ENCODE measurements at places on chromosomes 6 and 20.

- DNase-seq: no peak
Measured at GRCh38 chr20:41007481-41007880, 21.1 kb upstream of the TOP1 start.

GRCh38 chr20:36607586-36608387, 2.2 kb downstream of the RAB5IF start:
- DNase-seq: no peak

DNA sequence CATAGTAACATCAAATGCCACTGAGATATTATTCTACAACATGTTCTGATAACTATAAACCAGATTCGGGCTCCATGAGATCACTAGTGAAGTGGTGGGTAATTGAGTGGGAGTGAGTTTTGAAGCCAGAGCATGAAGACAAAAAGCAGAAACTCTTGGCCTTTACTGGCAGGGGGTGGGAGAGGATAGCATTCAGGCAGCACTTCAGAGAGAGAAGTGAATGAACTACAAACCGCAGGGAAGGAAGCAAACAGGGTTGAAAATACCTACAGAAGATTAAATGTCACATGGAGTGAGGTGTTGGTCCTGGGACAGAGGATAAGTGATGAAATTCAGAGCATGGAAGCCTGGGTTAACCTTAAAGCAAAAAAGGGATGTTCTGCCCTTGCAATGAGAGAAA, 250.0 kb downstream of the EPM2A start:
- DNase-seq: no peak

- DNase-seq: no peak
Measured at GRCh38 chr6:135195041-135195440, 13.9 kb downstream of the MYB start.

DNA sequence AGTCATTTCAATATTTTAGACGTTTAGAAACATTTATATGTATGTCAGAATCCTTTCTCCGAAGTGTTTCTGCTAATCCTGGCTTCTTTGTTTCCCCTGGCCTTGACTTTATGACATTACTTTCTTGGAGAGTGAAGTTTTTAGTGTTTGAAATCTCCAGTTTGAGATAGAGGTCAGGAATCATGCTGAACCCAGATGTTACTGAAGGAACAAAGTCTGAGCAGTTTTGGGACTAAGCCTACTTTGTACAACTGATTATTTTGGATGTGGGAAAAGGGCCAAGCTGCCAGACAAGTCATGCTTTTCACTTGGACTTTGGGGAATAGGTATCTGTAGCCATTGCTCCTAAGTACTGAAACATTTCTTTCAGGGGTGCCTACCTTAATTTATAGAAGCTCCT, 2.3 kb downstream of the RNF144B start:
- DNase-seq: no peak

- DNase-seq: no peak
Measured at GRCh38 chr6:15506066-15506465, 156.8 kb downstream of the DTNBP1 start.

- no peak for DNase-seq
Measured at GRCh38 chr6:72746276-72746675, 124.4 kb downstream of the KCNQ5 start.

DNA sequence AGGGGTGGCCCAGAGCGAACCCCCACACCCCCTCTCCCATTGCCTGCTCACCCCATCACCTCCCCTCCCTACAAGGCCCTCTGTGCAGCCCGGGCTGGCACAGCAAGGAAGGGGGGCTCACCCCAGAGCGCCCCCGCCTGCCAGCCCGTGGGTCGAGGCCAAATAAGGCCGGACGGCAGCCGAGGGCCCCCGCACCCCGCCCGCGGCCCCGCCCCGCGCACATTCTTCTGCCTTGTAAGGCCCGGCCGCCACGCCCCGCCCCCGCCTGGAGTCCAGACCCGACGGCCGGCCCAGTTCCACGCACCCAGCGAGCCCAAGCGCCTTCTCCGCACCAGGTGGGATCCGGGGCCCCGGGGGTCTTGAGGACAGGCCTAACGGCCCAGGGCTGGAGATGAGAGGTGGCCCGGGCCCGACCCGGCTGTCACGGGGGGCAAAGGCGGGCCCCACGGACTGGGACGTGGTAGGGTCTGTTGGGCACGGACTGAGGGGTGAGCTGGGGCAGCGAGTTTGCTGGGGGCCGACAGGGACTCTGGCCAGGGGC, at the start of gene MYL9:
MYL9 (plus strand) TSS at position 293 of the 541 bp plus-strand sequence. CDS start 3,366 bp downstream, outside the sequence.
- no peak for DNase-seq

DNA sequence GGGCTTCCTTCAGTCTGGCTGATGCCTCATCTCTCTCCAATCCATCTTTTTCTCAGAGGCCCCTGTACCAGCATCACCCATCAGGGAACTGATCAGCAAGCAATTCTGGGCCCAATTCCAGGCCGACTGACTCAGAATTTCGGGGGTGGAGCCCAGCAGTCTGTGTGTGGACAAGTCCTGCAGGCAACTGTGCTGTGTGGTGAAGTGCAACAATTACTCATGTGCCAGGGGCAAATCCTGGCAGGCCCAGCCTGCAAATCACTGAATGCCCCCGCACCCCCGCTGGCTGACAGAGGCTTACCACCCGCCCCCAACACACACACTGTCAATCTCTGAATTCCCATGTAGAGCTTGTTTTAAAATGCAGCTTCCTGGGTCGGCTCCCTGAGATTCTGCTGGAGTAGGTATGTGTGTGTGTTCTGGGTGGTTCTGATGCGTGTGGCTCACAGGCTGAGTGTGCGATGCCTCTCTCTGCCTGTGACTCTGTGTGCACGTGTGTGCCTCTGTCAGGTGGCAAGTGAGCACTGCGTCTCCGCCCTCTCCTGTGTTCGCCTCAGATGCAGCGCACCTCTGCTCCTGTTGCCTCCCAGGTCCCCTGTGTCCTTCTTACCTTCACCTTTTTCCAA, 45.4 kb downstream of the SSR1 start:
- DNase-seq: no peak

GRCh38 chr6:52310932-52311331, 26.4 kb upstream of the MCM3 start:
- DNase-seq: no peak

DNA sequence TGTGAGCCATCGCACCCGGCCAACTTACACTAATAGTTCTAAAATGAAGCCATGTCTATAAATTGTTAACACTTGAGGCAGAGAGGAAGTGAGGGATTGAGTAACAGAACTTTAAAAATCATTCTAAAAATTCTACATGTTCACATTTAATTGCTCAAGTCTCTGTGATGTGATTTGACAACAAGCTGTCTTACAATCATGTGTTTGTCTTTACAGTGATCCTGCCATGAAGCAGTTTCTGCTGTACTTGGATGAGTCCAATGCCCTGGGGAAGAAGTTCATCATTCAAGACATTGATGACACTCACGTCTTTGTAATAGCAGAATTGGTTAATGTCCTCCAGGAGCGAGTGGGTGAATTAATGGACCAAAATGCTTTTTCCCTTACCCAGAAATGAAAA, 23.6 kb downstream of the GTF2H5 start:
- no peak for DNase-seq

DNA sequence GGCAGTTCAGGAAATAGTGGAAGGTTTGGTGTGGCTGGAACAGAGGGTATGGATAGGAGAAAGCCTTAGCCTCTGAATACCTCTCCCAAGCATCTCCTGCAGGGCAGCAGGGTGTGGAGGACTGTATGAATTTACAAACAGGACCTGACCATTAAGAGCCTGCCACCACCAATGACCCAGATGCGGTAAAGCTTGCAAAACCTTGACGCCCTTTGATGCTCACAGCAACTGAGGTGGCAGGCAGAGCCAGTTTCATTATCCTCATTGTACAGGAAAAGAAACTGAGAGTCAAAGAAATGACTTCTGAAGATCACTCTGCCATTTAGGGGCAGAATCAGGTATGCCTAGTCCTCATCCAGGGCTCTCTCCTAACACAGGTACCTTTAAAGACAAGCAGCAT, 2.4 kb downstream of the HM13 start:
- DNase-seq: no peak

DNA sequence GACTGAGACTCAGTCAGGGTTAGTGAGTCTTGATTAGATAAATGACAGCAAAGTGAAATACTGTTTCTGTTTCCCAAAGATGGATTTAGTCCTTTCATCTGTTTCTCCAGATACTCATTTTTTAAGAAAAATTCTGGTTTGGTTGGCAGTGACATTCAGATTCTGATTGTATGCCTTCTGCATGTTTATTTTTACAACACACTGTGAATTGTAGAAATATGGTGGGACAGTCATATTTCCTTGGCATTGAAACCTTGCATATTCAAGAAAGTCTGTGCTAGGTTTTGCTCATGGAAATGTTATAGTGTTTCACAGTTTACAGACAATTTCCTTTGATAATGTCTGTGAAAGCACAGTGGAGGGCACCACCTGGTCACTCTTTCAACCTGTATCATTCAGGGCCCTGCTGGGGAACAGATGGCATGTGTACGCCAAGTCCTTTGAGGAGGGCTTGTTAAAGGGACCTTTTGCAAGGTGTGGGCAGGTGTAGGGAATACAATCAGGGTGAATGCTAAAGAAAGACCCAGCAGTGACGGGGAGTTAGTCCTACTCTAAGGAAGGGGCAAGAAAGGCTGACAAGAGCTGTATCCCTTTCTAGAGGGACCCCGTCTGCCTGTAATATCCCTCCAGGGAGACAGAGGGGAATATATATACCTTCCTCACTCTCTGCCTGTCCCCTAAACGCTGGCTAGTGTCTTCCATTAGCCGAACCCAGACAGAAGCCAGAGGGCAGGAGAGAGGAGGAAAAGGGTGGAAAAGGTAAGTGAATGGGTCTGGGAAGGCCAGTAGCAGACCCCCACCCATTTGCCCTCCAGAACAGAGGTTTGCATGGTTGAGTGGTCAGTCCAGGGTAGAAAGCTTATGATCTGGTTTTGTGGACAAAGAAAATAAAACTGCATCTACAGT, 10.2 kb downstream of the PLCB4 start:
- DNase-seq: no peak

DNA sequence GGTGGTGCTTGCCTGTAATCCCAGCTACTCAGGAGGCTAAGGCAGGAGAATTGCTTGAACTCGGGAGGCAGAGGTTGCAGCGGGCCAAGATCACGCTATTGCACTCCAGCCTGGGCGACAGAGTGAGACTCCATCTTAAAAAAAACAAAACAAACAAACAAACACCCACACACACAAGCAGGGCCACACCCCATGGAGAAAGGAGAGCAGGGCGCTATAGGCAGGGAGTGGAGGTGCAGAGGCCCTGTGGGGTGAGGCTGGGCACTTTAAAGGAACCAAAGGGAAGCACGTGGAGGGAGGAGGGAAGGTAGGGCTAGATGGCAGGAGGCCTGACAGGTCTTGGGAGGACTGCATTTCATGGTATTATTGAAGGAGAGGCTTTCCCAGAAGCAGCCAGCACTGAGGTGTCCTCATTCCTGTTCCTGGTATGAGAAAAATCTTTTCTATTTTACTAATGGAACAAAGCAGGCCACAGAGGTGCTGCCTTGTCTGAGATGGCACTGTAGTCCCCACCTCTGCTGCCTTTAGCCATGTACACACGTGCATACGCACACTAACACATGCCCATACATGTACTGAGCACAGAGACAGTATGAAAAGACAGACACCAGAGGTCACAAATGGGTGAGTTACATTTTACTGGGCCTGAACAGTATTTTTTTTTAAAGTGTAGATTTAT, 44.0 kb downstream of the BCAS4 start:
- no peak for DNase-seq

DNA sequence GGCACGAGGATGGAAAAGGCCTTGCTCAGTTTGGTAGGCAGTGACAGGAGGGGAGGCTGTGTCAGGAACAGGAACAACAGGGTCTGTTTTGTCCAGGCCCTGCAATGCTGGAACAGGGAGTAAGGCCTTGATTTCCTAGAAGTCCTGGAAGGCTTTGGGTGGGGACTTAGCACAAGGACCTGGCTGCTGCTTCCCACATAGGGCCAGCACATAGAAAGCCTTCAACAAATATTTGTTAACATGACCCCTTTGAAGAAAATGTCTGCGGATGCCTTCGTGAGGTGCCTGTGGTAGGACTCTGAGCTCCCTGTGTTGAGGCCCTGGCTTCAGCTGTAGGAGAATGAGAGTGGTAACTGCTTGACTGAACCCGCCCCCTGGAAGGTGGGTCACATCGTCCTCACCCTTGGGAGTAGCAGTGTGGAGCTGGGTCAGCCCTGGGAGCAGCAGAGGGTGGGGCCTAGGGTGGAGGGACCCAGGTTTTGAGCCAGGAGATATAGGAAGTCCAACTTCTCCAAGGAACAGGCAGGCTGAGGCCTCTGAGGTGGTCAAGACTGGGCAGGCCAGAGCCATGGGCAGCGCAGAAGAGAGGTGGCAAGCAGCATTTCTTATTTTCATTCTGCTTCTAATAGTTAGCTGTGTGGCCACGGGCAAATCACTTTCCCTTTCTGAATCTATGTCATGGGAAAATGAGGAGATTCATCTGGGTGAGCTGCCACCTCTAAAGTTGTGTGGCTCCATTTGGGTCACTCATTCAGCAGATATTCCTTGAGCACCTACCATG, 50.0 kb downstream of the CNBD2 start:
- DNase-seq: no peak

GRCh38 chr6:65896140-65896539, 189.1 kb upstream of the EYS start:
- DNase-seq: no peak

- no peak for DNase-seq
Measured at GRCh38 chr6:63066055-63066704, 145.1 kb upstream of the FKBP1C start.
